ENCODE measurements at places on chromosomes 5 and 9. TPM values are rescaled to one million over a fixed set of nuclear protein-coding genes. Genes with fewer than 3 reads are reported as not detected.

DNA sequence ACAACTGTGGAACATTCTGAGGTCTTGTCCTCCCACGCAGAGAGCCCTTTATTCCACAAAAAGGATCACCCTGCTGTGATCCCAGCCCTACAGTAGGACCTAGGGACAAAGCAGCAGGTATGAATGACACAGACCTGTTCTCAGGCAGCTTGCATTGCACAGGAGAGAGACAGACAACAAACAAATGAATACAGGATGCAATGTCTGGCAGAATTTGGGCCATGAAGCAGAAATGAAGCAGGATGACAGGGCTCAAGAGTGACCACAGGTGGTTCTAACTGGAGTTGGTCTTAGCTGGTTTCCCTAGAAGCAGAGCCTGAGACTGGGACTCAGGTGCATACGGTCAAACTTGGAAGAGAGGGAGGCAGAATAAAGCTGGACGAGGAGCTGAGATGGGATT is 388.8 kb downstream of the CDK5RAP2 start:
- DNase-seq = no peak

DNA sequence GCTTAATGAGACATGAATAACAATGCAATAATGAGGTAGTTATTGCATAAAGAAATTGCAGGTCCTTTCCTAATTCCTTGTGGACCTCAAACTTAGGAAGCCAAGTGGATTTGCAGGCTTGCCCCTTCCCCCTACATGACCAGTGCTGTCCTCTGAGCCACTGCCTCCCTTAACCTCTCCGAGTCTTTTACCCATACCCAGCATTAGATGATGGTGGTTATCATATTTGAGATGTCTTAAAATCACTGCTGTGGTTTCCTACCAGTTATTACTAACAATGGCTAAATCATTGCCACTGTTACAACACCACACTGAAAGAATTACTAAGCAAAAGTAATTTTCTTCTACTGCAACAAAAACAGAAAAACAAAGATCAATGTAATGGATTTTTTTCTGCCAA is 170.8 kb downstream of the EDIL3 start:
- DNase-seq = no peak

- no peak for DNase-seq
Observed at GRCh38 chr9:122204055-122204454, 24.7 kb downstream of the LHX6 start.

- no peak for DNase-seq
Observed at GRCh38 chr5:68757626-68758212, 336.1 kb upstream of the SLC30A5 start.

DNA sequence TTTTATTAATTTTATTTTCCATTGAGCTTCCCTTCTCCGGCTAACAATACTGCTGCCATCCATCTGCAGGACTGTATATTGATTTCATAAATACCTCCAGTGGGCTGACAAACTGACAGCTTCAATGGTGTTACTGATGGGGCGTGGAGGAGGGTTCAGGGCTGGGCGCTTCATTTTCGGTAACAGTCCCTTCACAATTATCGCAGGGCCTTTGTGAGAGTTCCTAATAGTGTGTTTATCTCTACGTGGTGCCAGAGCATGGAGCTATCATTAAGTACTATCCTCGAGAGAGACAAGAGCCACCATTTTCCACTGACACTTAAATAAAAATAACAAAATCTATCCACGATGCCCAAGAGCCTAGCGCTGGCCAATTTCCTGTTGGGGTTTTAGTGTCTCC is 307.0 kb upstream of the PANK3 start:
- no peak for DNase-seq

- DNase-seq = no peak
Observed at GRCh38 chr9:72257814-72258213, 107.2 kb downstream of the ZFAND5 start.

DNA sequence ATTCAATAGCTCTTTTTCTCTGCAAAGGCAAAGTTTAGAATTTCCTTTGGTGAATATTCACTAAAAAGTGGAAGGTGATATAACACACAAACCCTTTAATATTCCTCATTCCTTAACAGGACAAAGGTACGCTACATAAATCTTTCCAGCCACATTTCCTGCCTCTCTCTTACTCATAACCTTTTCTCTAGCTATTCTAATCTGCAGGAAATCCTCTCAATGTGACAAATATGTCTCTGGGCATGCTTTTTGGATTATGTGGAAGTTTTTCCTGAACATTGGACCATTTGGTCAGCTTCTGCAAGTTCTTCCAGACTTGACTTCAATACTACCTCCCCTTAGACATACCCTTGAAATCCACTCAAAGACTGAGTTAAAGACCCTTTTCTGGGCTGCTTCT is 186.3 kb upstream of the TUSC1 start:
- no peak for DNase-seq

GRCh38 chr5:155768332-155768731 is 558.6 kb upstream of the SGCD start:
- no peak for DNase-seq

NR2F1 gene
- total RNA-seq = not detected

C9orf50 gene
- not detected for total RNA-seq

IFNA21 gene
- total RNA-seq = not detected

GNA14 gene
- not detected for total RNA-seq

PTTG1 gene
- 340 TPM for total RNA-seq

All from OCI-LY7 (cell line).